ENCODE measurements at places on chromosomes 5 and 9. TPM values are rescaled to one million over a fixed set of nuclear protein-coding genes. Genes with fewer than 3 reads are reported as not detected.

- DNase-seq = no peak
These were observed 64.3 kb downstream of the HABP4 start for GRCh38 chr9:96514108-96514799.

DNA sequence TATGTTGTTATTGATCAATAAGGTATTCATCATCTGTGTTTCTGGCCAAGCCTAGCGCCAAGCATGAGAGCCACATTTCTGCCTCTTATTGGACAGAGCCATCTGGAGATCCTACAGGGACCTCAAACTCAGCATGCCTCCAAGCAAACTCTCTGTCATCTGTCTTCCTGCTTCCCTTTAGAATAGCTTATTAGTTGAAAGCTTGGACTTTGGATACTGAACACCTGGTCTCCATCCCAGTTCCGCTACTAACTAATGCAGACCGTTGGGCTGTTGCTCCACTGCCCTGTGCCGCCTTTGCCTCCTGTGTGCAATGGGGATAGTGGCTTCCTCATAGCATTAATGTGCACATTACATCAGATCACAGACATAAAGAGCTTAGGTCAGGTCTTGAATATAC is 65.5 kb downstream of the MAP1B start:
- DNase-seq = no peak

DNA sequence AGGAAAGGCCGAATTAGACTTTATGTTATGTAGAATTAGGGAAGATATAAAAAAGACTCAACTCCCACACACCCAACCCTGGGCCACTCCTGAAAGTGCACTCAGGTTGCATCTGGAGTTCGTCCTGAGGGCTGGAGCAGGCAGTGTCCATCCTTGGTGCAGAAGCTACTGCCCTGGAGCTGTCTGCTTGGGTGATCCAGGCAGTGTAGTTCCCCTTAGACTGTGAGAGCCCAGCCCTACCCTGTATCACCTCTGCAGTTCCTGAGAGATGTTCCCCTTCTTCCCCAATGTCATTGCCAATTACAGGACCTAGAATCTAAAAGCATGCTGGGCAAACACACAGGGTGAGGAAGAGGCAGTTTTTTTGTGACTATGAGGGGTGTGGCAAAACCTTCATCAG is 368.3 kb upstream of the ST8SIA4 start:
- no peak for DNase-seq

- DNase-seq = no peak
These were observed 118.1 kb upstream of the ZNF366 start for GRCh38 chr5:72625332-72625731.

DNA sequence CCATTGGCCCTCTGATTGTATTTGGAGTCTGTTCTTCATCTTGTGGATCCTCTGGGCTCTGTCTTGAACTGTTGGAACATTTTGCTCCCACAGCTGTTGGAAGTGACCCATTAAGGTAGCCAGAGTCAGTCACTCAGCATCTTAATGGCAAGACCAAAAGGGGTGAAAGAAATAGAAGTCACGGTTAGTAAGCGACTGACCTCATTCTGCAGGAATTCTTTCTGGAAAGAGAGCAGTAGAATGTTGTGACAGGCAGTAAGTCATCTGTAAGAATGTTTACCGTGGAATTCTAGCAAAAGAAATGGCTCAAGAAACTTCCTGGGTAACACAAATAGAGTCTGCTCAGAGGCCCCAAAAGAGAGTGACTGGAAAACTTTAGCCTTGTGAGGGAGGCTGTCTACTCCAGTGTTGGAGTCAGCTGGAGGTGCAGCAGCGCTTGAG is 28.6 kb upstream of the TNC start:
- no peak for DNase-seq

DNA sequence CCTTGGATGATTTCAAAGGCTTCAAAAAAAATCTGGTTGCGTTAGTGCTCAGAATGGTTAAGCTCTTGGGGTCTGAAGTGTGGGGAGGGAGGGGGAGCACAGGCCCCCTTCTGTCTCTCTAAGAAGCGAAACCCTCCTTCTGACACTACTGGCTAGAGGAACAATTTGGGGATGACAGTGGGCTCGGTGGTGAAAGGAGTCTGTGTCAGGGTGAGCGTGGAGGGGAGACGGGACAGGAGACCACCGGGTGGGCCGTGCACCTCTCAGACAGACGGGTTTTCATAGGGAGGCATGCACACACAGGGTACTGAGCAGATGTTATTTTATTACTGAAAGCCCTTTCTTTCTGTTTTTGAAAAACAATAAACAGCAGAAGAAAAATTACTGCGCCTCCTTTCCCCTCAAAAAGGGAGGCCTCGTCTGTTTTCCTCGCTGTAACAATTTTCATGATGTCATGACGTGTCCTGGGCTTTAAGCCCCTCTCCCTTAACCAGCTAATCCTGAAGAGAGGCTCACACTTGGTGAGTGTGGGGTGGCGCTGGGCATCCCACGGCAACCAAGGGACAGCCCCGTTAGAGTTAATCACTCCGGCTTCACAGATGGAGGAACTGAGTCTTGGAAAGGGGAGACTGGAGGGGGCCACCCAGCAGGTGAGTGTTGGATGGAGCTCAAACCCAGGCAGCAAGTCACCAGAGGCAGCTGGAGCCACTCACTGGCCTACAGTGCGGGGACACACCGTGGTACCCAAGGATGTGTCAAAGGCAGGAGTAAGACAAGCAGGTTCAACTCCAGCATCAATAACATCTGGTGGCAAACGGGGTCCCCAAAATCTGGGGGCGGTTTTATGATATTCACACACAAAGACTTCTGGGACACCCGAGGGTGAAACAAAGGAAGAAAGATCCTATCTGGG is 53.4 kb downstream of the PTCH1 start:
- DNase-seq = no peak

DNA sequence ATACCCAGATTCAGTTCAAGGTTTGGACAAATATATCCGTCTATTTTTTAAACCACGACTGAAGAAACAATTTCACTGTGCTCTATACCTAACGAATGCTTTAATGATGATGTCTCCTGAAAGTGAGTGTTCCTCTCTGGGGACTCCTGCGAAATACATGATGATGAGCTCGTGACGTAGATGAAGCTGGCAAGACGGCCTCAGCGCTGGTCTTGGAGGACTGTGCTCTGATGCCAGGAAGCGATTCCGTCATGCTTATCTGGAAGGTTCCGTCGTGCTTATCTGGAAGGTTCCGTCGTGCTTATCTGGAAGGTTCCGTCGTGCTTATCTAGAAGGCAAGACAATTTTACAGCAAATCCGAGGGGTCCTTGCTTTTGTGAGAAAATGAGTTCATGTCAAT is 250.8 kb upstream of the IRX2 start:
- DNase-seq = no peak

- no peak for DNase-seq
These were observed 12.0 kb downstream of the GPSM1 start for GRCh38 chr9:136339173-136339957.

- no peak for DNase-seq
These were observed 27.4 kb downstream of the DROSHA start for GRCh38 chr5:31504529-31504928.

DNA sequence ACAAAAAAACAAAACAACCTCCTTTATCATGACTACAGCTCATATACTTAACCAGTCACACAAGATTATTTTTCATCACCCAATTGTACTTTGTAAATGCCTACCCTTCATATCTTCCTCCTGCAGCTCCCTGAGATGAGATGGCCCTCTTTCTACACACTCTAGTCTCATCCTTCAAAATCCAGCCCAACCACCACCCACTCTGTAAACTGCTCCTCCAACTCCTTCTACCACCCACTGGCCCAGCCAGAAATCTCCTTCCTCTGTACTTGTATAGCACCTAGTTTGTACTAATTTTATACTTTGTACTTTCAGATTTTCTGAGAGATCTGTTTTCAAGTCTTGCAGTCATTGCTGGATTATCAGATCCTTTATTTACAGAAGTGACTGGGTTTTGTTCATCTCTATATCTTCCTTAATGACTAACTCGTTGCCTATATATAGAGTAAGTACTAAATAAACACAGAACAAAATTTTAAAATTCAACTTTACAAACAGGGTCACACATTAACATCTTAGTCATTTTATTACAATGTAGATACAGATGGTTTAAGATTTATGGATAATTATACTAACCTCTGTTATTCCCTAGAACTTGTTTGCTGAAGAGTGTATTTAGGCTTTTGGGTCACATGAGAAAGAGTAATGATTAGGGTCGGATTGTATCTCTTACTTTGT is 155.7 kb downstream of the NFIB start:
- no peak for DNase-seq

DNA sequence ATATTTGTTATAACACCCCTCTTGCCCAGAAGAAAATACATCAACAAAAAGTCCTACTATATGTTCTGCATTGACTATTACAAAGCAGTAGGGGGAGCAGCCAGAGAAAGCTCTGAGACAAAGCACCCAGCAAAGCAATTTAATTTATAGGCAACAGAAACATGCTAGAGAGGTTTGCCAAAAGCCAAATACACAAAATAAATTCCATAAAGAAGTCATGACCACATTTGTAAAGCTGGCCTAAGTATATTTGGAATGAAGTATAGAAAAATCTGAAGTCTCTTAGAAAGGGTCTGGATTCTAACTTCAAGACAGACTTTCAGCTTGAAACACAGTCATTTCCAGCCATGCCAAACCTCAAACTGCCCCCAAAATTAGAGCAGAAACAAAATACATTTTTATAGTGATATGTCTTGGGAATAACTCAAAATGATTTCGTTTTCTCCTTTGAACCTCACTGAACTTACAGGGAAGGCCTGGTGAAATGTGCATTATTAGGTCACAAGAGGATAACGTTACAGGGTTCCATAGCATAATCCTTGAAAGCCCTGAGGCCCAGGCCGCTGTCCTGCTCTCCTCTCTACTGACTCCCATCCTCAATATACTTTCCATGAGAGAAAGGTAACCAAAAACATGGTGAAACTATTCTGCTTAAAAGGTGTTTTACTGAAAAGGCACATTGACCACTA is 451.8 kb downstream of the RAB3C start:
- no peak for DNase-seq

- DNase-seq = no peak
These were observed 44.0 kb downstream of the TMOD1 start for GRCh38 chr9:97545486-97545885.

IFNA13 gene
- not detected for total RNA-seq

ADAMTS19 gene
- total RNA-seq = not detected

Data from naive thymus-derived CD4-positive, alpha-beta T cell (primary cell).